Caudate nucleus (tissue), 63 donors: ENCODE measurements at places on chromosomes 1 and 21.
A peak's percentile ranks its signal among the peaks of the same experiment; 100 is the strongest.

DNA sequence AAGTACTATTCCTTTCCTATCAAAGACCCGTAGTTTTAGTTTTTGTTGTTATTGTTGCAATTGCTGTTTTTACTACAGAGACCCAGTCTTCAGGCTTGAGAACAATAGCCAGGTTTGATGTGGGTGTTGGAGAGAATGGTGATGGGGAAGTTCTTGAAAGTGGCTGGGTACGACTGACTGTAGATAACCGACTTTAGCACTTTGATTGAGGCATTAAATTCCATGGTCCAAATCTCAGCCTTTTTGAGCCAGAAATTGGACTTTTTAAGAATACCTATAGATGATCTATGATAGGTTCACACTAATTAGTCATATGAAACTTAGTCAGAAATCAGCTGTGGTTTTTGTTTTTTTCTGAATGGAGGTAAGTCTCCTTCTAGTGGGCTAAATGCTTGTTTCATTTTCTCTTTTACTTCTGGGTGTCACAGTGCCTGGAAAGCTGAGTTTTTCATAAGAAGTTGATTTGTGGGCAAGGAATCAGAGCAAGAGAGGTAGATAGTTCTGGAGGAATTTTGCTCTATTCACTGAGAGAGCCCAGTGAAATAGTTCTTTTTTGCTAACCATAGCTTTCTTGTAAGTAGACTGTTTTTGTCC is 2.8 kb downstream of the PPIH start:
- no peak for DNase-seq

- no peak for DNase-seq
Measured at GRCh38 chr1:166980383-166980782, 5.0 kb upstream of the ILDR2 start.

- DNase-seq, result no peak
Measured at GRCh38 chr1:152697701-152698600, at the start of gene LCE2A. Gene LCE2A, plus strand, starts transcription at chr1:152698345. Its CDS starts 557 bp downstream, at chr1:152698902.

DNA sequence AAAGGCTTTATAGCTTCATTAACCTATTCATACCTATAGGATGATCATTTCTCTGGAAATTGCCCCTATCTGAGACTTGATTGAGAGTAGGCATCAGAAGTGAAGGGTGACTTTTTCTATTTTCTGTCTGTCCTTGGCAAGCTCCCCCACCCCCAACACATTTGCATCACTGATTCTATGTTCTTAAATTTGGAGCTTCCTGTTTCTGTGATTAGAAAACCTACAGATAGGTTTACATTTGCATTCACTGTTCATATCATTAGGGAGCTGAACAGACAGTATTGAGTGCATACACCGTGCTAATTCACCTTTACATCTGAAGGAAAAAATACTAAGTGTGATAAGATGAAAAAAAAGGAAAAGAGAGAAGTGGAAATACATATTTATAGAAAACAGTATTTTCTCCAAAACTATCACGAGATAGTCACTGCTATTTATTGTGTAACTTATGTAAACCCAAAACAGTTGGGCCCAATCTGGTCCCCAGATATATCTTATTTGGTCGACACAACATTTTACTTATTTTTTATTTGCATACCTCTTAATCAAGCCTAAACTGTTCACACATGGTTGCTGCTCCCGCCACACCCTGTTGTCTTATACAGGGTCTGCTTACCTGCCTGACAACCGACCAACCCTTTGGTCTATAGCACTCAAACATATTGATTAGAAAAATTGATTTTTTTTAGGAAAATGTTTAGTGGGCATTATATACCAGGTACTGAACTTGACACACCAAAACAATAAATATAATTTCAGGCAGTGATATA is 218.8 kb downstream of the NTNG1 start:
- DNase-seq, result no peak

DNA sequence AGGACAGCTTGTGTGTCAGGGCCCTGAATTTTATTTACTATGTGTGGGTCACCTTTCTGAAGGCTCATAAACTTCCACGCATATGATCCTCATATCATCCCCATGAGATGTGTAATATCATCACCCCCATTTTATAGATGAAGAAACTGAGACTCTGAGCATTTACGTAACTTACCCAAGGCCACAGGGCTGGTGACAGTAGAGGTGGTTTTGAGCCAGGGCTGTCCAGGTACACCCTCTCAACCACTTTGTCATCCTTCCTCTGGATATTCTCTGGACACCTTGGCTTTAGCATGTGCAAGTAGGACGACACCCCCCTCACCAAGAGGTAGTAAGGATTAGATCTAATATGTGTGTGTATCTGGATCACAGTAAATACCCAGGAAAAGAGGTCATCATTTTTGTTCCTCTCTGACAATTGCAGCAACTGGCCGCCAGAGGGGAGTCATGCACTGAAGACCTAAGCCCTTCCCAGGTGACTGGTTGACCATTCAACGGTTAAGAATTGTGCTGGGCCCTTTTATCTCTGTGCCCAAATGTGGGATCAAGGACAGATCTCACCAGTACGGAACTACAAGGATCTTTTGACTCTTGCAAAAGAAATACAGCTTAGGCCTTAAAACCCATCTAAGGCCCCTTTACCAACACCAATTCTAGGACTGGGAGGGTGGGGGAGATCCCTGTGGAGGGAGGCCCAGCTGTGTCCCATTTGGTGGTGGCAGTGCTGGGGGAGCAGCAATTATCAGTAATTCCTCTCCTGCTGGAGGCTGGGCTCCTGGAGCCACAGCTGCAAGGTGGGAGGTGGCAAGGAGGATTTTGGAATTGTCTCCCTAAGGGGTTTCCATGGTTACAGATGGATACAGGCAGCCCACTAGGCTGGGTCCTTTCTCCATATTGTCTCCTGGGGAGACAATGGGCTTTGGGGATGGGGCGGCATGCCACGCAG is 13.7 kb upstream of the E2F2 start:
- no peak for DNase-seq

DNA sequence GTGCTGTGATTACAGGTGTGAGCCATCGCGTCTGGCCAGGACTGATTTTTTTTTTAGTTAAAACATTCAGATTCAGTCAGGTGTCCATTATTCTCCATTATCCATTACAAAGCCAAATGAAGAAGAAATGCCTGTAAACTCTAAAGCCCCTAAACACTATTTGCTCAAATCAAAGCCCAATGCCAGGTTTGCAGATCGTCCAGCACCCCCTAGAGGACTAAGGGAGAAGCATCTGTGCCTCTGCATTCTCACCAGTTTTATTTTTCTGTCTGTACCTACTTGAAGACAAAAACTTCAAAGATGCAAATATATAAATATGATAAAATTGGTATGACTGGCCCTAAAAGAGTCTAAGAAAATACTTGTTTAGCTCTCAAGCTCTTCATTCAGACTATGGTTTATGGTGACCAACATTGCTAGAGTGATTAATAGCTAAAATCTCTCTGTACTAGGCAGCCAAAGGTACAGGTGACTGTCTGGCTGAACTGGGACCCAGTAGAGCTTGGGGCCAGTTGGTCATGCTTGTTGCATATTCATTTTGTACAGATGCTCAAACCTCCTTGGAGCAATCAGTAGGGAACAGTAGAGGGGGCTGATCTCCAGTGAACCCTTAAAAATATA is 138.4 kb downstream of the SYT2 start:
- DNase-seq, result no peak

GRCh38 chr1:65063025-65063424 is 85.0 kb upstream of the AK4 start:
- DNase-seq, result no peak

DNA sequence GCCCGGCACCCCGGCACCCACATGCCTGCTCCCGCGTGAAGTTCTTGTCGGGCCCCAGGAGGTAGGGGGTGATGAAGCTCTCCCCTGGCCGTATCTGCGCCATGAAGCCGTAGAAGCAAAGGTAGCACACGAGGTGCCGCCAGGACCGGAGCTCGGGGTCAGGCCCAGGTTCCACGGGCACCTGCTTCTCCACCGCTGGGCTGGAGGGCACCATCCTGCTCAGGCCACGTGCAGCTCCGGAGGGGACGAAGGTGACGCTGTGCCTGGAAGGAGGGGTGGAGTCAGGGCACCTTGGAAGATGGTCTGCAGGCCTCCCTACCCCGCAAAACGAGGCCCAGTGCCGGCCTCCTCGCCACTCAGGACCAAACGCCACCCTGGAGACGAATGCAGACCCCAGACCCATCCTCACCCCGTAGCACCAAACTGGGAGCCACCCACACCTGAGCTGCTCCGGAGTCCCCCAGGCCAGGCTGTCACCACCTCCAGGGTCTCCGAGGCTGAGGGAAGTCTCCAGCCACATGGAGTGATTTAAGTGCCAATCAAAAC is 4.4 kb downstream of the SLC19A1 start:
- no peak for DNase-seq

- peak; percentile 52 for DNase-seq
Measured at GRCh38 chr1:156480411-156481192, 20.0 kb downstream of the MEF2D start.

DNA sequence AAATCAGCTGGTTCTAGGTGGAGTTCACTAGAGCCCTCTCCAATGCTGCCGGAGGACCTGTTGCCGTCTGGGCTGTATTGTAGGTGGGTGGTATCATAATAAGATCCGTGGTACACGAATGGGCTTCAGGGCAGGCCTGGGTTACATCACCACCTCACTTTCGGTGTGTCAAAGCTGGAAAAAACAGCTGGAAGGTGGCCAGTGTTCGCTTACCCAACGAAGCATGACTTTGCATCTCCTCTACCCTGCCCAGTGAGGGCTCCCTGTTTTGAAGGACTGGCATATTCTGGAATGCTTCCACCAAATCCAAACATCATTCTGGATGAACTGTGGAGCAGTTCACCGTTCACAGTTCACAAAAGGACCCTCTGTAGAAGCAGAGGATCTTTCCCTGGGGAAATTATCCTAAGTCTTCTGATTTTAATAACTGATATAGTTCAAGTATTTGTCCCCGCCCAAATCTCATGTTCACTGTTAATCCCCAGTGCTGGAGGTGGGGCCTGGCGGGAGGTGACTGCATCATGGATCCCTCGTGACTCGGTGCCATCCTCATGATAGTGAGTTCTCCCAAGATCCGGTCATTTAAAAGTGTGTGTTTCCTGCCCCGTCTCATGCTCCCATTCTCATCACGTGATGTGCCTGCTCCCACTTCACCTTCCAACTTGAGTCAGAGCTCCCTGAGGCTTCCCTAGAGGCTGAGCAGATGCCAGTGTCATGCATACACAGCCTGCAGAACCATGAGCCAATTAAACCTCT is 429.0 kb downstream of the KIF26B start:
- no peak for DNase-seq

DNA sequence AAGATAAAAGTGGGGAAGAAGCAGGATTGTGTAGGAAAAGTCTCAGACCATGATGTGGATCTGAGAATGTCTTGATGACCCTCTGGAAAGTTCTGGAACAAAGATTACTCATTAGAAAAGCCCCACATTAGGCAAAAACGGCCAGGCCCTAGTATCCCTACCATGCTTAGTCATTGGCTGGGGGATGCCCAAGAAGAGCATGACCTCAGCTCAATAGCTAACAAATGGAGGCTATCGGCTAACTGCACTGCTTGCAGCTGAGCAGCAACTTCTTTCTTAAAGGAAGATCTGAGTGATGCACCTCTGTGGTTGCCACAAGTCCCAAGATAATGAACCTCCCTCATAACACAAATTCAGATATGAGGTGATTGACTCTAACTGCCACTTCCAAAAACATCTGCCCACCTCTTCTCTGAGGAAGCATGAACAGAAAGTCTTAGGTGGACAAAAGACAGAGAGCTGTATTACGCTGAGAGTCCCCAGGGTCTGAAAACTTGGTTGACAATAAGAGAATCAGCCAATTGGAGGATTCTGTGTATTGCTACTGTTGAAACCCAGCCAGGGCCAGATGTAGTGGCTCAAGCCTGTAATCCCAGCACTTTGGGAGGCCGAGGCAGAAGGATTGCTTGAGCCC is 64.6 kb upstream of the AK4 start:
- DNase-seq, result no peak

DNA sequence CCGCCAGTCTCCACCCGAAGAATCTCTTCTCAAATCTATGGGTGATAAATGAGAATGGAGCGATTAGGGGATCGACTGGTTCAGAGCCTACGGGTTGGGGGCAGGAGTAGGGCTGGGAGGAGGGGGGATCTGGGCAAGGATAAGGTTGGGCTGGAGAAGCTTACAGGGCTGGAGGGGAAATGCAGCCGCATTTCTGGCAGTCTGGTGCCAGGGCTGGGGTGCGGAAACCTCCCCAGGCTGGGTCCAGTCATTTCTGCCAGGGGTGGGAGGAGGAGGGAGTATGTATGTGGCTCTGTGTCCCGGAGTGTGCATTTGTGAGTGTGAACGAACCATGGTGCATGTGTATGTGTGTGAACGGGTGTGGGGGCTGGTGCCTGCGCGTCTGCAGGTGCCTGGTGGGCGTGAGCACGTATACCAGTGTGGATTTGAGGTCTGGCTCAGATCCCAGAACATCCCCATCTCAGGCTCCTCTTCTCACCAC is 10.2 kb downstream of the C1orf216 start:
- DNase-seq, result peak; percentile 36

DNA sequence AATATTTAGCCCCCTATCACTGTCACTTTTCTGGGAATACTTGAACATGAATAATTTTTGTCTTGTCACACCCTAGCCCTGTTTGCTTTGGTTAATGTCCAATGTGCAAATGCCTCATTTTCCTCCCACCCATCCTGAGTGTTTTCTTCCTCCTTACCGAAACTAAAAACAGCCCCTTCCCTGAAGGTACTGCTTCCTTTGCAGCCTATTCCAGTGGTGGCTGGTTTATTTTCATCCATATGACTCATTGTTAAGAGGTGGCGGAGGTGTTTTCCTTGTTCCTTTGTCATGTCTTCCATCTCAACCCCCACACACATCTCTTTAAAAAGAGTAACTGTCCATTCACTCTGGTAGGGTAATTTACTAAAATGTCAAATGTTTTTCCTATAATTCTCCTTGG is 40.4 kb downstream of the CD55 start:
- DNase-seq, result no peak

GRCh38 chr1:112399456-112399855 is 3.4 kb downstream of the CTTNBP2NL start:
- DNase-seq, result no peak

DNA sequence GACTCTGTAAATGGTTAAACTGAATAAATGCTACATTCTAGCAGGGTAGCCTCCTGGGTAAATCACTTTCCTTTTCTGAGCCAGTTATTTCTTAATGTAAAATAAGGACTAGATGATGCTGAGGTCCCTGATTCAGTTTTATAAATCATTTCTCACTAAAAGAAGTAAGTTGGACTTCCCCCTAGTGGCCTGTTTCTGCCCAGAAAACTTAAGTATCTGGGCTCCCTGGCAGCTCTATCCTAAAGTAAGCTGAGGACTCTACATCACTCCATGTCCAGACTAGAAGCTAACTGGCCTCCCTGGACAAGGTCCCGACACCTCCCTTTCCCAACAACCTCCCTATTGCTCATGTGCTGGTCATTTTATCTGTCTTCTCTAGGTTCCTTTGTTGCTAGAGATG is 3.0 kb downstream of the GPN2 start:
- DNase-seq, result no peak

- DNase-seq, result no peak
Measured at GRCh38 chr21:26099610-26100219, 70.9 kb downstream of the APP start.
